NCI-H510A (cell line): ENCODE measurements at places on chromosomes 7 and 10.

DNA sequence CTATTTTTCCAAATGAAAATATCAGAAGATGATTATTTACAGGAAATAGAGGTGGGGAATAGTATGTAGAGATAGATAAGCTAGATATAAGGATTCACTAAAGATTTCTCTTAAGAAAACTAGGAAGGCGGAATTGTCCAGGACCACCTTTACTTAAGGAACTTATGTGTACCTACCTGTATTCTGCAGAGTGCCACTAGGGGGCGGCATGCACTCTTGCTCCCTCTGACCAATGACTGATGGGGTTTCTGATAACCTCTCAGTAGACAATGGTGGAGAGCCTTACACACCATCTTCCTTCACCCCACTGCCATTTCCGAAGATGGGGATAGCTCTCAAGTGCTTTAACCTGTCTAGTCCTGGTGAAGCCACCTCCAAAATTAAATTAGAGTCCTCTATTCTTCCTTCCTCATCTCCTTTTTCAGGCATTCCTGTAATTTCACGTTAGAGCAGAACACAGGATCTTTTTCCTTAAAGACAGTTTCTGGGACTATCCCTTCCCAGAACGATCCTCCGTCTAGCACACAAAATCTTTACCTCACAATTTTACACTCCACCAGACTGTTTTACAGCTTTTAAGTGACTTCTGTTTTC lies 453.1 kb downstream of the SORCS1 start:
- DNase-seq = no peak

DNA sequence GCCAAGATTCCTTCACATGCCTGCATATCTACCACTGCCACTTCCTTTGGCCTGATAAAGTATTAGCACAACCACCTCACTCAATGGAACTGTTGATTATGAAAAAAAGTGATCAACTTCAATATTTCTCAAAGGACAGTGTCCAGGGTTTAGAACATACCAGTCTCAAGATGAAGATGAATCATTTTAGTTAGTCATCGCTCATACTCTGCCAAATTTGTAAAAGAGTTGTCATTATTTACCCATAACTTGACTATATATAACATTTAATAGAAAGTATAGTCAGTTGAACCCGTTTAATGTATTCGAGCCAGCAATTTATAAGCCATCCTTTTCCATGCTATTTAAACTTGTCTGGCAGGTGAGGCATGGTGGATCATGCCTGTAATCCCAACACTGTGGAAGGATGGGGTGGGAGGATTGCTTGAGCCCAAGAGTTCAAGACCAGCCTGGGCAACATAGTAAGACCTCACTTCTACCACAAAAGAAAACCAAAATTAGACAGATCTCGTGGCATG lies 33.2 kb downstream of the SPAM1 start:
- no peak for DNase-seq

GRCh38 chr10:60828489-60828852 lies 50.2 kb downstream of the CDK1 start:
- DNase-seq = no peak

DNA sequence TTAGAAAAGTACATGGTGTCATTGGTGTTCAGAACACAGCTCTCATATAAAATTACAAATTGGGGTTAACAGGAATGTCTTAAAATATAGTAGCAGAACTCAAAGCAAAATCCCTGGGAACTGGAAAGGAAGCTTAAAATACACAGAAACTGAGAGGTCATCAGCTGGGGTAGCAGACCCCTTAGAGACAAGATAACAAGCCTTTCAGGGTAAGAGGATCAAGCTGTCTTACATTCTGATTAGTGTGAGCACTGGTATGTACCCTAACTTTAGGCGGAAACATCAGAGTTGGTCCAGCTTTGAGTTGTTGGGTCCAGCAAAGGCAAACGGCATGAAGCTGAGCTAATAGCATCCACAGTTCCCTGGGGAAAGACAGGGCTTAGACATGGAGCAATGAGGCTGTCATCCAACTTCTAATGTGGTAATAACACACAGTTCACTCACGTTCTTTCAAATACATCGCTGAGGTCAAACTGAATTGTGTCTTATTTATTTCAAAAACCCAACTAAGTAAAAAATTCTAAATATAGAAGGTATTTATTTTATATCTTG lies 32.6 kb downstream of the ARHGAP21 start:
- no peak for DNase-seq

- no peak for DNase-seq
Observed at GRCh38 chr7:53604201-53604600, 568.8 kb downstream of the POM121L12 start.

DNA sequence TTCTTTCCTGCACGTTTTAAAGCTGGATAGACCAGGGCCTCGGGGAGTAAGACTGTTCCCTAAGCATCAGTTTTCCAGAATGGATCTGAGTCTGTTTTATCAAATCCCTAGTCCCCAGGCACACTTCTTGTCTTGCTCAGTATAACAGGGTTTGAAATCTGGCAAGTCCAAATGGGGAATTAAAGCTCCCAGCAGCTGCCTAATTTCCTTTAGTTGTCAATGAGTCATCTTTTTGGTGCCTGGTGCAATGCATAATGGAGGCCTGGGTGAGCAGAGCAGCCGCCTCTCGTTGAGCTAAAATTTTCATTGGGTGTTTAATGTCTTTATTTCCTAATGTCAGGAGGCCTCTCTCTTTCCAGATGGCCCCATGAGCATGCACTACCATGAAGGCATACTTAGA lies 87.9 kb downstream of the STRA8 start:
- DNase-seq = no peak

DNA sequence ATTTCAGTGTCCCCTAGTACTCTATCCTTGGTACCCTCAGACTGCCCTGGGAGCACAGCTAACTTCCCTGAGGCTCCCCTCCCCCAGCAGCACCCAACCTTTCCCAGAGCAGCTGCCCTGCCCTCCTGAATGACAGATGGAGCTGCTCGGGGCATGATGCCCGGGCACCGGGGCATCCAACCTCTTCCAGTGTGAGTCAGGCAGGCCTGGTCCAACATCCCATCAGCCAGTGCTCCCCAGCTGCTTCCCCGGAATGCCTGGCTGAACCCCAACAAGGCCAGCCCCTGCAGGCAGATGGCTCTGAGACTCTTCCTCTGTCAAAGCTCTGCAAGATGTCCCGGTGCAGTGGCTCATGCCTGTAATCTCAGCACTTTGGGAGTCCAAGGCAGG lies 11.9 kb upstream of the TSPAN15 start:
- DNase-seq = no peak

DNA sequence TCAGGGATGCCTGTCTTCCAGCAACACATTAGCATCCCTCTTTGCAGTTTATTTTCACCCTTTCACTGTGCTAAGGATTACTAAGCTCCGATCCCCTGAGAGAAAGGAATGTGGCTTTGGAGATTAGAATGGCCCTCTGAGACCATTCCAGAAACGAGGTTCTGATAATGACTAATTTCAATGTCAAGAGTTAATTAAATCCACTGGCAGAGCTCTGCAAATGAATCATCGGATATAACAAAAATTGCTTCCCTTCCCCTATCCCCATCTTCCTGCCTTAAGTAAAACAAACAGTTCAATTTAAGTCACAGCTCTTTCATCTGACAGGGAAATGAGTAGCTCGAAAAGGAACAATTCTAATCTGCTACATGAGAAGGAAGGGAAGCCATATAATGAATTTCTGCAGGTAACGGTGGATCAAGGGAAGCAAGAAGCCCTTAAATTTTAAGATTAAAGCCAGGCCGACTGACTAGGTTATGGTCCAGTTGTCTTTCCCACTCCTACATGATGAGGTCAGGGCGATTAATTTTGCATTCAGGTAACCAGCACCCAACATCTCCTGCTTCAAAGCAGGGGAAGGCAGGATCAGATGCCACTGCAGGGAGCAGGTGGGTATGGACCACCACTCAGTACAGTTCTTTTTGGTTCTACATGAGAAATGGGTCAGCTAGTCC lies 50.5 kb downstream of the MALSU1 start:
- no peak for DNase-seq

GRCh38 chr10:94641480-94641879 lies 42.0 kb upstream of the CYP2C18 start:
- no peak for DNase-seq

DNA sequence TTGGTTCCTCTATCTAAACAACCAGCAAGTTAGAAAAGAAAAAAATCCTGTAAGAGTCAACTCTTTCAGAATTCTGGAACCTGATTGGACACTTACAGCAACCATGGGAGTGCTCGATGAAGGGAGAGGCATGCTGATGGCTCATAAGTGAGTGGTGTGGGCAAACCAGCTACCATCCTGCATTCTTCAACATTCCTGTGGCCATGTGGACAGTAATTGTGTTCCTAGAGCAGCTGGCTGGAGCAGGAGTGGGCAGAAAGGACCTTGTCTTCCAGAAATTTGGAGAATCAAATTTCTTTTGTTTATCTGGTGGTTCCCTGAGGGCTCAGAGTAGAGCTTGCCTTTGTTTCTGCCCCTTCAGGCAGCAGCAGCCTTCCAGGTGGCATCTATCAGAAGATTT lies 22.5 kb upstream of the MYL7 start:
- DNase-seq = no peak

- no peak for DNase-seq
Observed at GRCh38 chr7:80775482-80775881, 137.0 kb downstream of the CD36 start.

GRCh38 chr10:77507291-77507880 lies 130.2 kb downstream of the KCNMA1 start:
- DNase-seq = no peak

DNA sequence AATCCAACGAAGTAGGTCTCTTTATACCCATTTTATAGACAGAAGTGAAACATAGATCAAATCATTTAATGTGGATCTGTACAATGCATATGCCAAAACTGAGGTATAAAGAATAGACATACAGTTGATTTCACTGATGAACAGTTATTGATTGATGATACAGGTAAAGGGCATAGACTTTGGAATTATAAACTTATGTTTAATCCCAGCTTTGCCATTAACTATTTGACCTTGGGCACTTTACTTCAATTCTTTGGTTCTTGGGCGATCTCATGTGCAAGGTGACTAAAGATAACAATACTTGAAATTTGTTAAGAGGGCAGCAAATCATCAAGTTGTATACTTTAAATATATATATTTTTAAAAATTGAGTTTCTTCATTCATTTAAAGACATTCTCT lies 28.6 kb downstream of the FRA10AC1 start:
- DNase-seq = no peak

DNA sequence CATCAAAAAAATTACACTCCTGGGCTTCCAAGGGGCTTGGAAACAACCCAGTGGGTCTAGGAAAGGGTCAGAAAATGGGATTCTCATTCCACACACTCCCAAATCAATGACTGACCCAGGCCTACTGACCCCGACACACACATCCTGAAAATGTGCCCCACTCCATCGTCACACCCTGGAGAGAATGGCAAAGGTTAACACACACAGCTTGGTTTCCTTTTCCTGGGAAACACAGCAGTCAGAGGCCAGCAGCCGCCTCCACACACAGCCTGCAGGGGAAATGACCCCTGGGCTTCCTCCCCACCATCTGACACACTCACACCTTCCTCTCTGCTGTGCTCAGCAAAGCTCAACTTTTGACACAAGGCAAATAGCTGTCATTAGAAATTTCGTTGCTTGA lies 42.9 kb downstream of the SH3PXD2A start:
- DNase-seq = no peak

- no peak for DNase-seq
Observed at GRCh38 chr10:61883371-61884025, 18.0 kb upstream of the ARID5B start.

DNA sequence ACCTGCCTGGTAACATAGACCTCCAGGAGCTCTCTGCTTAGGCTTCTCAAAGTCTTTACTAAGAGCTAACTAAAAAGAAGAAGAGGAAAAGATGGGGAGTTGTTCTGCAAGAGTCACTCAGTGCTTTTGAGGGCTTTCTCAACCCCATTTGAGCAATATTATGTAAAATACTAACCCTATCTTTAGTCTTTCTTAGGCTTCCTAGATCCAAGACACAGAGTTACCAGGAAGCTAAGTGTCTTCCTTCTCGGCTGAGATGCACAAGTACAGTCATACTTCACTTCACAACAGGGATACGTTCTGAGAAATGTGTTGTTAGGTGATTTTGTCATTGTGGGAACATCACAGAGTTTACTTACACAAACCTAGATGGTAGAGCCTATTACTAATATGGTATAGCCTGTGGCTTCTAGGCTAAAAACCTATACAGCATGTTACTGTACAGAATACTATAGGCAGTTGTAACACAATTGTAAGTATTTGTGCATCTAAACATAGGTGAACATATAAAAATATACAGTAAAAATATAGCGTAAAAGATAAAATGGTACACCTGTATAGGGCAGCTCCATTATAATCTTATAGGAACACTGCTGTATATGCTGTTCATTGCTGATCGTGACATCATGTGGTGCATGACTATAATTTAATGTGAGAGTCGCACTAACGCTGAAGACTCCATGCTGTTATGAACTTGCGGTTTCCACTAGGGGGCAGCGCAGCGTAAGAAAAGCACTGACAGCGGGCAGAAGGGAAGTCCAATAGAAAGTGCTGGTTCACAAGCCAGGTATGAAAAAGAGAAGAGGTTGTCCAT lies 16.3 kb downstream of the ANKRD22 start:
- peak; percentile 73 for DNase-seq

- no peak for DNase-seq
Observed at GRCh38 chr10:30436191-30436611, 2.2 kb downstream of the MAP3K8 start.

GRCh38 chr10:16845248-16845647 lies 28.0 kb upstream of the RSU1 start:
- no peak for DNase-seq

GRCh38 chr10:110425684-110426293 lies 71.9 kb upstream of the DUSP5 start:
- no peak for DNase-seq

DNA sequence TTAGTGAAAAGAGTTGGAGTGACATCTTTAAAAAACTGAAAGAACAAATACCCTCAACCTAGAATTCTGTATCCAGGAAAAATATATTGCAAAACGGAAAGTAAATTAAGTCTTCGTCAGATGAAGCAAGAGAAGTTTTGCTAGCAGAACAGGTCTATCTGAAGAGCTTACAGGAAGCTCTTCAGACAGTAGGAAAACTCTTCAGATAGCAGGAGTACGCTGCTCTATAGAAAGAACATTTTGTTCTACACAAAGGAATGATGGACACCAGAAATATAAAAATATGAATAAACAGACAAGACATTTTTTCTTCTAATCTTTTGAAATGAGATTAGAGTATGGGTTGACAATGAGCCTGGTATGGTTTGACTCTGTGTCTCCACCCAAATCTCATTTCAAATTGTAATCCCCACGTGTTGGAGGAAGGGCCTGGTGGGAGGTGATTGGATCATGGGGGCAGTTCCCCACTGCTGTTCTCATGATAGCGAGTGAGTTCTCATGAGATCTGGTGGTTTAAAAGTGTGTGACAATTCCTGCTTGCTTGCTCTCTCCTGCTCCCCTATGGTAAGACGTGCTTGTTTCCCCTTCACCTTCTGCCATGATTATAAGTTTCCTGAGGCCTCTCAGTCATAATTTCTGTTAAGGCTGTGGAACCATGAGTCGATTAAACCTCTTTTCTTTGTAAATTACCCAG lies 567.3 kb downstream of the AUTS2 start:
- no peak for DNase-seq
